Forelimb muscle (tissue), 1 donor: ENCODE measurements at places on chromosomes 5 and 9. TPM values are rescaled to one million over a fixed set of nuclear protein-coding genes. Genes with fewer than 3 reads are reported as not detected.

TPRN gene
- polyA plus RNA-seq: 10.9 TPM

PCDHGA8 gene
- polyA plus RNA-seq: 0.73 TPM

QRFP gene
- polyA plus RNA-seq: 0.33 TPM

GRM6 gene
- polyA plus RNA-seq: 0.81 TPM

KCTD16 gene
- 0.10 TPM for polyA plus RNA-seq

IFNA2 gene
- not detected for polyA plus RNA-seq

GRHPR gene
- 124 TPM for polyA plus RNA-seq

ALAD gene
- polyA plus RNA-seq: 18.1 TPM

NR2F1 gene
- polyA plus RNA-seq: 5.3 TPM

CAMLG gene
- polyA plus RNA-seq: 48.7 TPM

HRCT1 gene
- polyA plus RNA-seq: 2.1 TPM

MLANA gene
- 0.80 TPM for polyA plus RNA-seq

SLC24A2 gene
- polyA plus RNA-seq: 1.1 TPM

DAB2IP gene
- polyA plus RNA-seq: 41.0 TPM

ADRB2 gene
- 1.0 TPM for polyA plus RNA-seq

GADD45G gene
- polyA plus RNA-seq: 7.9 TPM

SHC3 gene
- 0.61 TPM for polyA plus RNA-seq

TMEM174 gene
- polyA plus RNA-seq: not detected

FAM163B gene
- 0.16 TPM for polyA plus RNA-seq

ECM2 gene
- polyA plus RNA-seq: 26.4 TPM

PLPPR1 gene
- 3.6 TPM for polyA plus RNA-seq

KCNT1 gene
- 11.0 TPM for polyA plus RNA-seq

PAEP gene
- not detected for polyA plus RNA-seq
